CD4-positive, alpha-beta T cell (primary cell): ENCODE measurements at places on chromosomes 1 and 21.
A peak's percentile ranks its signal among the peaks of the same experiment; 100 is the strongest.

DNA sequence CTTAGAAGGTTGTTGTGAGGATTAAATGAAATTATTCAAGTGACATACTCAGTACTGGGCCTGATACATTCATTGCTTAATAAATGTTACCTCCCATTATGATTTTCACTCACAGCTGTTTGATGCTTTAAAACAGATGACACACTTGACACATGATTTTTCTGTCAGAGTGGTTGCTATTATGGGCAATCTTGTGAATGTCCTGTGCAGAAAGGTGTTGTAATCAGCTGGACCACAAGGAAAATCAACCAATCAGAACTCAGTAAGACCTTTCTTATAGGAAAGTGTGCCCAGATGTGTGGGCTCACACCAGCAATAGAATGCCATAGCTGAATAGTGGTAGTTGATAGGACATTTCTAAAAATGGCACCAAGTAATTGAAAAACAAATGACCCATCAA, 23.5 kb downstream of the GJA5 start:
- no peak for DNase-seq

DNA sequence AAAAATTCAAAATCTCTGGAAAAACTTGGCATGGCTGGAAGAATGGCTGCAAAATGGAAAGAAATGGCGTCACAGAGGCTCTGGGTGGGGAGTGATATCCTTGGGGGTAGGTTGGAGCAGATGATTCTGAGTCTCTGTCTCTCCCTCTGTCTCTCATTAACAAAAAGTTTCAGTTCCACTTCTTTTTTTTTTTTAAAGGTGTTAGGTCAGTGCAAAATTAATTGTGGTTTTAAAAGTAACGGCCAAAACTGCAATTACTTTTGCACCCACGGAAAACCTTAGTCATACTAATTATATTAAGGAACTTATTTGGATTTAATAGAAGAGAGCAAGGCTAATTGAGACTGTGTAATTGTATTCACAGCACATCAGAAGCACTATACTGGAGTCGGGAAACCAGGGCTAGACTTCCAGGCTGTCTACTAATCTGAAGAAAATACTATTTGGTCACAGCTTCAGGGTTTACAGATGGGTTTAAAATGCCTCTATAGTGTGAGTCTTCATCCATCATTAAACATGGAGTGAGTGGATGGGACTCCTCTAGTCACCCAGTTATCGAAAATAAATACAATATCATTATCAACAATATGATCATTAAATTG, 289.1 kb upstream of the PLD5 start:
- DNase-seq, result no peak

- no peak for DNase-seq
Measured at GRCh38 chr1:167924102-167924501, 10.2 kb upstream of the ADCY10 start.

DNA sequence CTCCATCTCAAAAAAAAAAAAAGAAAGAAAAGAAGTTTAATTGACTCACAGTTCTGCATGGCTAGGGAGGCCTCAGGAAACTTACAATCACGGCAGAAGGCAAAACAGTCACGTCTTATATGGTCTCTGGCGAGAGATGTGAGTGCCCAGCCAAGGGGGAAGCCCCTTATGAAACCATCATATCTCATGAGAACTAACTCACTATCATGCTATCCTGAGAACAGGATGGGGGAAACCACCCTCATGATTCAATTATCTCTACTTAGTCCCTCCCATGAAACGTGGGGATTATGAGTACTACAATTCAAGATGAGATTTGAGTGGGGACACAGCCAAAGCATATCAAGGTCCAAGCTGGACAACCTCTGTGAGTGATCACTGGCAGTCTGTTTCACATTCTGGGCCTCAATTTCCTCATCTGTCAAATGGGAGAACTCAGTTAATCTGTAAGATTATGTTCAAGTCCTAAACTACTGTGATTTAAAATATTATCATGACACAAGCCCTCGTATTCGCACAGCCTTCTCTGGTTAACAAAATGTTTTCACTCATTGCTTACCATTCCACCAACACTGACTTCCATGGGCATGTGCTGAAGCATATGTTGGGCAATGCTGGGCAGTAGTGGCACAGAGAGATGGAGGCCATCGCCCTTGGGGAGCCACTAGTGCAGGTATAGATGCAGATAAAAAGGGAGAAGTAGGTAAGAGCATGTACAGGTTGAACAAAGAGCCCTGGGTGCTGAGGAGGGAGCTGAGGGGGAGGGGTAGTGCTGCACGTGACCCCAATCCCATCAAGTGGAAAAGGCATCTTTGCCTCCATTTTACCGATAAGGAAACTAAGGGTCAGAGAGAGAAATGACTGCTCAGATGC, 46.2 kb upstream of the SLC2A1 start:
- no peak for DNase-seq

DNA sequence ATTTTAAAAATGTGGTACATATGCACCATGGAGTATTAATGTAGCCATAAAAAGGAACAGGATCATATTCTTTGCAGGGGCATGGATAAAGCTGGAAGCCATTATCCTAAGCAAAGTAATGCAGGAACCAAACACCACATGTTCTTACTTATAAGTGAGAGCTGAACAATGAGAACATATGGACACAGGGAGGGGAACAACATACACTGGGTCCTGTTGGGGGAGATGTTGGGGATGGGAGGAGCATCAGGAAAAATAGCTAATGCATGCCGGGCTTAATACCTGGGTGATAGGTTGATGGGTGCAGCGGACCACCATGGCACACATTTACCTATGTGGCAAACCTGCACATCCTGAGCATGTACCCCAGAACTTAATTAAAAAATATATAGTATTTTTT, 352.5 kb upstream of the KAZN start:
- DNase-seq, result no peak

DNA sequence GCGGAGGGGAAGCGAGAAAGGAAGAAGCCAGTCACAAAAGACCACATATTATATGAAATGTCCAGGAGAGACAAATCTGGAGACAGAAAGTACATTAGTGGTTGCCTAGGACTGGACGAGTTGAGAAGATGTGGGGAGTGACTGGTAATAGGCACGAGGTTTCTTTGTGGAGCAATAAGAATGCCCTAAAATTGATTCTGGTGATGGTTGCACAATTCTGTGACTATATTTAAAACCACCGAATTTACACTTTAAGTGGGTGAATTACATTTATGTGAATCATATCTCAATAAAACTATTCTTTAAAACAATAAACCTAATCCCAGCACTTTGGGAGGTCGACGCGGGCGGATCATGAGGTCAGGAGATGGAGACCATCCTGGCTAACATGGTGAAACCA, 63.1 kb downstream of the ZNF281 start:
- DNase-seq, result no peak

- no peak for DNase-seq
Measured at GRCh38 chr1:116340506-116341231, 32.4 kb upstream of the ATP1A1 start.

- DNase-seq, result no peak
Measured at GRCh38 chr1:186785503-186785902, 43.2 kb upstream of the PLA2G4A start.

DNA sequence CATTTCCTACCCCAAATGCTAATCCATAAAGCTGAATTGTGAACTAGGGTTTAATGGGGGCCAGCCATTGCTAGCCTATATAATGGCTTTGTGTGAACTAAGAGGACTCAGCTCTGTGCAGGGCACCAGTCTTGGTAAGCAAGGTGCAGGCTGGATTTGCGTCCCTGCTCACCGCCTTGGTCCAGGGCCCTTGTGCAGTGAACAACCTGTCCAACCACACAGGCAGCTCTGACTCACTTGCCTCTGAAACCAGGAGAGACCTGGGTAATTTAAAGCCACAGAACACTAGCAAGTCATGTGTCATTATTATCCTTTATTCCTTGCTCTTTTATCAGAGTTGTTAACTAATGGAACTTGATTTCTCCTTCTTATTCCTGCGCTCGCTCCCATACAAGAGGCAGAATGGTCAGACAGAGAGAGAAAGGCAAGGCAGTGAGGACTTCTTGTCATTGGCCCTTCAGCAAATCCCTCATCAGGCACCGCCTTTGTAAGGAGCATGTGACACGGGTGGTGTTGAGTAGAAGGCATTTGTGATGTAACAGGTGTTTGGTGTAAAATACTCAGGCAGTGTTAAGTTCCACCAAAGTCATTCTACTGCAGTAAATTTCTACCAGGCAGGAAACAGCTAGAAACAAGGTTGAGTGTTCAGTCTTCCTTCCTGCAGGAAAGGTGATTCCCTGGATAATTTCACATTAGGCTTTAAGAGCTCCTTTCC, 67.3 kb upstream of the OLIG2 start:
- DNase-seq, result no peak

GRCh38 chr1:150009604-150010392, 728 bp downstream of the OTUD7B start:
- DNase-seq, result peak; percentile 52

GRCh38 chr1:160115545-160116282, at the start of gene ATP1A2:
ATP1A2 (plus strand) TSS chr1:160115759; CDS start chr1:160115862, 103 bp downstream.
- no peak for DNase-seq

DNA sequence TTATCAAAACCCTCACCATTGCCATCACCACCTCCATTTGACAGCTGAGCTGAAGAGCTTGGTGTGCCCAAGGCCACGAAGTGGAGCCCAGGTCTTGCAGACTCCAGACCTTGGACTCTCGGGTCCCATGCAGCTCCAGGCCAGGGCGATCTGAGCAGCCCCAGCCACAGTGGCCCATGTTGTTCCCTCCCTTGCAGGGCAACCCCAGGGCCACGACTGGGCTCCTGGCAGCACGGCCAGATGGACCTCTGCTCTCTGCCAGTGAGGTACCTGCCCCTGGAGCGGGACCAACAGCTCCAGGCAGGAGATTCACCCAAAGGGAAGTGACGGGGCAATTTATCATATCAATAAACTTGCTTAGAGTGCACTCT, 182.7 kb upstream of the VAMP3 start:
- no peak for DNase-seq

- peak; percentile 66 for DNase-seq
Measured at GRCh38 chr1:115089420-115090185, at the start of gene TSPAN2. TSPAN2 (minus strand) TSS chr1:115089503; CDS start chr1:115089432, 71 bp downstream.

- DNase-seq, result no peak
Measured at GRCh38 chr1:15413563-15414444, 4.1 kb downstream of the EFHD2 start.

DNA sequence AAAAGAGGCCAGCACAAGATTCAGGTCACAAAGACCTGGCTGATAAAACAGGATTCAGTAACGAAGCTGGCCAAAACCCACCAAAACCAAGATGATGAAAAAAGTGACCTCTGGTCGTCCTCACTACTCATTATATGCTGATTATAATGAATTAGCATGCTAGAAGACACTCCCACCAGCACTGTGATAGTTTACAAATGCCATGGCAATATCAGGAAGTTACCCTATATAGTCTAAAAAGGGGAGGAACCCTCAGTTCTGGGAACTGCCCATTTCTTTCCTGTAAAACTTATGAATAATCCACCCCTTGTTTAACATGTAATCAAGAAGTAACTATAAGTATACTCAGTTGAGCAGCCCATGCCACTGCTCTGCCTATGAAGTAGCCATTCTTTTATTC, 26.0 kb upstream of the FMO2 start:
- no peak for DNase-seq

DNA sequence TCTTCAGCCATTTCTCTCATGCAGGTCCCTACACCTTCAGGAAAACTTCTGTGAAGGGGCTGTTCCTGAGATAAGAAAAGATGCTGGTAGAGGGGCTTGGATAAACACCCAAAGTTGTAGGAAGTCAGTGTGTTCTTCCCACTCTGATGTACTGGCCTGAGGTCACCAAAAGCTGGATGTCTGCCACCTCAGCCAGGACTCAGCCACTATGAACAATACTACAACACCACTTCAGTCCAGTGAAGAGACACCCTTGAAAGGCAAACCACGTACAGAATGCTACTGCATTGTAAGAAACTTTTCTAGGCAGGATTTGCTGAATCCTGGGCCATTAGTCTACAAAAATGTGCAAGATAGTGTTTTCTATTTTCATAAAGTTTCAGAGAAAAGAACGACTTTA, 2.4 kb downstream of the PTPN14 start:
- no peak for DNase-seq

GRCh38 chr1:246004301-246004700, 502.8 kb downstream of the SMYD3 start:
- no peak for DNase-seq

DNA sequence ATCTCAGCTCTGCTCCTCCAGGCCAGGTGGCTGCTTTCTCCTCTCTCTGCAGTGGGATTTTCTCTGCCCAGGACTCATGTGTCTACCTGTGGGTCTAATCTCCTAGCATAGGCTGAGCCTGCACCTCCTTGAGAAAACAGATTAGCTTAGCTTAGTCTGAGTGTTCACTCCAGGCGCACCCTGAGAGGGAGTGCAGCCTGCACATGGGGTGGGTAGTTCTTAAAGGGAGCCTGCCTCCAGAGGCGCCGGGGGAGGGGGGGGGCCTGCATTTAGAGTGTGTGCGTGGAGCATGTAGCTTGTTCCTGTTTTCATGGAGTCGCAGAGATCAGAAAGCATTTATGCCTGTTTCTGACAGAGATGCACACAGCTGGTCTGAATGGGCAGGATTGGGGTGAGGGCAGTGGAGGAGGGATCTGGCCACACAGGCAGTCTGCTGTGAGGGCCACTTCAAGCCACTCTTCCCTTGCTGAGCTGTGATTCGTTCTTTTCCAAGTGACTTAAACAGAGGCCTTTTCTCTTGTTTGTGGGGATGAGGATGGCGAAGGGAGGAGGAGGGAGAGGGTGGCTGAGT, 45.2 kb downstream of the GALNT2 start:
- DNase-seq, result peak; percentile 17

DNA sequence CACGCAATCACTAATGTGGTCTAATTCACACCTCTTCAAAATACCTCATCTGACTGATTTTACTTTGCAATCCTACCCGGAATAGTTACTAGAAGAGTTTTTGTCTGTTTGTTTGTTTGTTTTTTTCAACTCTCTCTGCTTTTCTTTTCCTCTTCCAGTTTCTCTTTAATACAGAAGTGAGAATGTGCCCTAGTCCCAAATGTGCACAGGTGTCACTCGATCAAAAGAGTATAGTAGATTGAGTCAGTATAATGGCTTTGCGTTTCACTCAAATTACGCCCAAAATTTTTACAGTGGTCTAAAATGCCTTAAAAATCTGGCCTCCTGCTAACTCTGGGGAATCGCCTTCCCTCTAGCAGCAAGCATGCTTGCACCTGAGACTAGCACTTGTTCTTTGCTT, 1536.8 kb downstream of the KCNT2 start:
- DNase-seq, result no peak

DNA sequence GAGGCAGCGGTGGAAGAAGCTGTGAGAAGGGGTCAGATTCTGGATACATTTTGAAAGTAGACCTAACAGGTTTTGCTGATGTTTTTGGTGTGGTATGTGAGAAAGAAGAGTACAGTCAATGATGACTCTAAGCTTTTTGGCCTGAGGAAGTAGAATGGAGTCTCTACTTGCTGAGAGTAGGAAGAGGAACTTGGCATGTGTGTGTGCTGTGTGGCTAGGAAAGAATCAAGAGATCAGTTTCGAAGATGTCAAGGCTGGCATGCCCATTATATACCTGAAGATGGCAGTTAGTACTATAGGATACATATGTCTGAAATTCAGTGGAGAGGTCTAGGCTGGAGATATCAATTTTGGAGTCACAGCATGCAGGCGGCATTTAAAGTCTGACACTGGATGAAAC, 64.4 kb downstream of the MAB21L3 start:
- no peak for DNase-seq
